ENCODE measurements at places on chromosomes 6 and 20.

- no peak for DNase-seq
Observed at GRCh38 chr6:33718713-33719112, 7.2 kb upstream of the UQCC2 start.

DNA sequence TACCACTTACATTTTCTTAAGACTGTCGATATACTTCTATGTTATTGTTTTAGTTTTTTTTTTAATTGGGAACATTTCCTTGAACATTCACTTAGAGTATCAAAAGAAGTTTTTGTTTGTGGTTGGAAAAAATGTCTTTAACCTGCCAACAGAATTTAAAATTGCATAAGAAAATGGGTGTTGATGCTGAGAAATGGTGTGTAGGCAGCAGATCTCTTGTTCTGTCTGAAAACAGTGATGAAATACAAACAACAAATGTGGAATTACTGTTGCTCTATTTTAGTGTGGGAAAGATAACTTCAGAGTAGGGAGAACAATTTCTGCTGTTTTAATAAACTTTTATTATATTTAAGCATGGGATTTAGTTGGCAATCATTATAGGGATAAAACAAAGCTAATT lies 293.5 kb downstream of the CDKAL1 start:
- no peak for DNase-seq

DNA sequence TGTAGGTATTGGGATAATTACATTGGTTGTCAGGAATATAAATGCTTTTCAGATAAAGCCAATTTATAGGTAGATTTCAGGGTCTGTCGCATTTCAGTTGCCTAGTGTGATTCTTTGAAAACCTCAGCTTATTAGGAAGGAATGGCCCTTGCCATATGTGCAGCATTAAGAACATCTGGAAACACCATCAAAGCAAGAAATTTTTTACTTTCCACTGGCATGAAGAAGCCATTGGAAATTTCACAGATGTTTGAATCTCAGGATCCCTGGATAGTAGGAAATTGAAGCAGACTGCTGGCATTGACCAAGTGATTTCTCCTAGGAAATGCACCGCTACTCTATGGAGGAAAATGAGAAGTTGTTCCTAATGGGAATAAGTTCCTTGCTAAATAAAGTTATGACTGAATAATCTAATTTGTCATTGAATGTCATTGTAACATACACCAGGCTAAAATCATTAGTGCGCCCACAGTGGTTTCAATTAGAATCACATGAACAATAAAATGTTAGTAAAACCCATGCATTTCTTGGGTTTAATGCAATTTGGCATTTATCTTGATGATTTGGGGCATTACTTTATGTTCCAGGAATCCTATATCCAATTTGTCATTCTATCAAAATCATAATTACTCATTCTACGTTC lies 950.1 kb downstream of the EPHA7 start:
- DNase-seq: no peak

DNA sequence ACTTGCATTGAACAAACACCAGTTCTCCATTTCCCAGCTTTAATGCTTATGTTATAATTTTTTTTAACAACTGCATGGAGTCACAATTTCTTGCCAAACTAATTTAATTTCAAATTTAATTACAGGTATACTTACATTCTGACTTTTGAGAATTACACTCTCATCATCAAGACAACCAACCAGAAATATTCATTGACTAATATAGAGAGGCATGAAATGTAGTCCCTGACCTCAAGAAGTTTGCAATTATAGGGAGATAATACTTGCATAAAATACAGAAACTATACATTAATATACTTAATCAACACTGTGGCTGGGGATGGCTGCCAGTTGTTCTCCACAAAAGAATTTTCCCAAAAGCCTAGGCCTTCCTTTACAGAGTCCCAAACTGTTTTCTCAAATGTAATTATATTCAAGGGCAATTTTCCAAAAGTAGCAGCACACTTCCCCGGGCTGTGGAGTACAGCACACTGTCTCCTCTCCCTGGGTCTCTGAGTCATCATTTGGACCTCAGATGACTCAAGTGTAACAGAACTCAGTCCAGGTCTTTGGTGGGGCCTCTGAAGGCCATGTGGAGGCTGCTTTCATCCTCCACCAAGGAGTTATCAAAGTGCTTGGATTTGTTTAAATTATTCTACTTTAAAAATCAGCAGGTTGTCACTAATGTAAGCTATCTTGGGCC lies 114.1 kb downstream of the KIF16B start:
- peak; percentile 19 for DNase-seq

DNA sequence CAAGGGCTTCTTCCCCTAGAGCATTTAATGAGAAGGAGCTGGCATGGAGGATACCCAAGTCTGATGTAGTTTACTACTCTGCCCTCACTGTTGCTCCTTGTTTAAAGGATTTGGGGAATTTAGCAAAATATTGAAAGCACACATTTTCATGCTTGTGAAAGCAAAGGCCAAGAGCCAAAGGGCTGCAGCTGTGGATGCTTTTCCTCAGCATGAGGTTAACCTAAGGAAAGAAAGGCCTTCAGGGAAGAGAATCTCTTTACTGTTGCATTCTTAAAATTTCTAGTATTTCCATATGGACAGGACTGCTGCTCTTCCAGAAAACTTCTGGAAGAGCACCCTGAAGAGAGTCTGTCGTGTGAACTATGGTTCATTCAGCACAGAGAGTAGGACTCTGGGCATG lies 45.9 kb upstream of the SASH1 start:
- no peak for DNase-seq

DNA sequence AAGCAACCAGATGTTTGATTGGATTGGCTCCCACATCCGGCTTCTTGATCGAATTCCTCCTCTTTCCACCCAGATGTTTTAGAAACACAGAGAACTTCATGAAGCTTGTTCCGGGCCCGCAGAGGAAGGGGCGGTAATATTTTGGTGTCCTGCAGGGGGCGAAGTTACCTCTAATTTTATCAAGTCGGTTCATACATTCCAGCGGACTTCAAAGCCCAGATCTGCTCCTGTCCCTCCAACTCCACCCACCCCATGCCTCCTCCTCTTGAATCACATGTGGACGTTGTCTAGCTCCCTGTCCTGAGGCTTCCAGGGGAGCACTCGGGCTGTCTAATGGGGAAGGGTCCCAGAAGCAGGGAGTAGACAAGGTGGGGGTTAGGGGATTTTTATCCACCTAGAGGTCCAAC lies 2.9 kb upstream of the BMP6 start:
- peak; percentile 72 for DNase-seq

GRCh38 chr6:154285826-154286225 lies 70.8 kb downstream of the IPCEF1 start:
- DNase-seq: no peak

DNA sequence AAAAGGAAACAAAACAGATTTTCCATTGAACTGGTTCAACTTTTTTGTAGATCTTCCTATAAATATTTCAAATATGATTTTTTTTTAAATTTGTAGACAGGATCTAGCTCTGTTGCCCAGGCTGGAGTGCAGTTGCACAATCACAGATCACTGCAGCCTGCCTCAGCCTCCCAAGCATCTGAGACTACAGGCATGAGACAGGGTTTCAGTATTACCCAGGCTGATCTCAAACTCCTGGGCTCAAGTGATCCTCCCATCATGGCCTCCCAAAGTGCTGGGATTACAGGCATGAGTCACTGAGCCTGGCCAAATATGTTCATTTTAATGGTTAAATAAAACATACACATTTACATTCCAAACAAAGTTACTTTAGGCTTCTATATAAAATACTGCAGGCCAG lies 33.6 kb downstream of the SAMHD1 start:
- DNase-seq: no peak

GRCh38 chr6:17966451-17966850 lies 21.0 kb downstream of the KIF13A start:
- DNase-seq: no peak
